Hematopoietic multipotent progenitor cell treated with erythropoietin and hydrocortisone succinate and interleukin-3 and kit ligand, for 8 days (in vitro differentiated cells): ENCODE measurements at places on chromosomes 4 and X.

DNA sequence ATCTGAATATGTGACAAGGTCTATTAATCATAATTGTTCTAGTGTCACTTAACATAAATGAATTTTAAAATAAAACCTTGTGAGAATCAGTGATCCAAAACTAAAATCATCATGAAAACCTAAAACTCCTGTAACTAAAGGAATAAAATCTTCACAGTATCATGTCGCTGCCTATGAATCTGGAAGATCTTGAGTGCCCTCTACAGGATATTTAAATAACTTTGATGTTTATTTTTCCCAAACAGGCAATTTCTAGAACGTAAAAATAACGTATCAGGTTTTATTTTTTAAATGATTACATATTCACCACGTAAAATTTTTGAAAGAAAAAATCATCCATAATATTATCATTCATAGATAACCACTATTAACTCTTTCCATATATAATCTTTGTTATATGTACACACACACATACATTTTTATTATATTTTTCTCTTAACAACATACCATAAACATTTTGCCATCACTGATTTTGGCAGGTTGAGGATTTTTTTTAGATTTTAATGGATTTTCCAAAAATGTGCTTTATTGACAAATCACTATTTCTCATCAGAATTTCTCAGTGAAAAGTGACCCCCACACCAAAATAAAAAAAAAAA is 79.6 kb downstream of the COMMD8 start:
- peak; percentile 40 for DNase-seq

GRCh38 chr4:2284161-2284933 is 22.4 kb upstream of the MXD4 start:
- no peak for DNase-seq

- no peak for DNase-seq
Measured at GRCh38 chrX:68421636-68422035, 11.7 kb downstream of the OPHN1 start.

GRCh38 chrX:20263474-20263873 is 3.2 kb downstream of the RPS6KA3 start:
- DNase-seq, result peak; percentile 28

DNA sequence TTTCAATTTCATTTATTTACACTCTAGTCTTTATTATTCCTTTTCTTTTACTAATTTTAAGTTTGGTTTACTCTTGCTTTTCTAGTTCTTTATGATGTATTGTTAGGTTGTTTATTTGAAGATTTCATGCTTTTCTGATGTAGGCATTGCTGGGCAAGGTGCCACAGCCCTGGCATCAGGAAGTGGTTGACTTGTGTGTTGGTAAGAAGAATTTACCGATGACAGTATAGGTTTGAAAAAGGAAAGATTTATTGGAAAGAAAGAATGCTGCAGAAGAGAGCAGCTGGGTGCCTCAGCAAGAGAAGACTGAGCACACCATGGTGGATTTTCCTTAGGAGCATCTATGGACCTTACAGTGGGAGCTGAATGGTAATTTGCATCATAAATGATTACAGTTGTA is 153.2 kb downstream of the KLF8 start:
- DNase-seq, result no peak

DNA sequence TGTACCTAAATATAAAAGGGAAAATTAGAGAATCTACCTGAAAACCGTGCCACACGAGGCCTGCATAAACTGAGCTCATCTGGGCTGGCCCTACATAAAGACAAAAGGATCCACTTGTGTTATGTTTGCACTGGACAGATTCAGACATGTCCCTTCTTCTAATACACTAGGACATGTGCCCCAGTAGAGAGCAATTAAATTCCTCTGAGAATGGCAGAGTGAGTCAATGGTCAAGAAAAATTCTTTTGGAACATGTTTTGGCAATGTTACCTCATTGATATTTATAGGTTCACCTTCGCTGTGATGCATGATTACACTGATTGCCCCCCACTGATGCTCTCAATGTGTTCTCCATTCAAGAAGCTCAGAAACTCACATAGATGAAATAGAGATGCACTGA is 95.2 kb downstream of the MANBA start:
- DNase-seq, result no peak

DNA sequence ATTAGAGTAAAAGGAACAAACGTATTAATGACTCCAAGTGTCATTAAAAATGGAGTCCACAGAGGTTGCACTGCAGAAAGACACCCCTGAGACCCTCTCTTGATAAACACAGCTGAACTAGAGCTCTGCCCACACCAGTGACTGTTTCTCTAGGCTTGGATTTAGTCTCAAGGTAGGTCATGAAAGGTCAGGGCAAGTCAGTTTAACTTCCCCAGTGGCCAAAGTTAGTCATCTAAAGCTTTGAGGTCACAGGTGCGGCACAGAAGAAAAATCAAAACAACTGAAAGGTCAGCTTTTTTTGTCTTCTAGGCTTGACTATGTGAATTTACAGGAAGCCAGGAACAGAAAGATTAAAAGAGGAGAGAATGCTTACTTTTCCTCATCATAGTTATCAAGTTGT is 749.6 kb downstream of the RAB28 start:
- no peak for DNase-seq

DNA sequence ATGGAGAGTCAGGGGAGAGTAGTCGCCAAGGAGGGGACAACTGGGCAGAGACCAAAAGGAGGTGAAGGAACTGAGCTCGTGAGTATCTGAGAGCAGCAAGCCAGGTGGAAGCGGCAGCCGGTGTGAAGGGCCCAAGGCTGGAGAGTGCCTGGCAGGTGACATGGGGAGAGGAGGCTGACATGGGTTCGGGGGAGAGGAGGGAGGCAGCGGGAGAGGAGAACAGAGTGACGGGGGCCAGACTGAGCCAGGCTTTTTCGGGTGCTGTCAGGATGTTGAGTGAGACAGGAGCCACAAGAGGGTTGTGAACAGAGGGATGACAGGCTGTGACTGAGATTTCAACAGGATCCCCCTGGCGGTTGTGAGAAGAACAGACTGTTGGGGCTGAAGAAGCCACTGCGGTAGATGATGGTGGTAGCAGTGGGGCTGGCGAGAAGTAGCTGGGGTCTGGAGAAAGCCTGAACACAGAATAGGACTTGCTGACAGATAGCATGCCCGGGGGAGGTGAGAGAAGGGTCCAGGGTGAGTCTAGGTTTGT is 5.7 kb downstream of the ELK1 start:
- peak; percentile 28 for DNase-seq

- no peak for DNase-seq
Measured at GRCh38 chr4:24570574-24571236, 13.6 kb downstream of the DHX15 start.

- DNase-seq, result peak; percentile 5
Measured at GRCh38 chr4:176921256-176921655, 128.5 kb upstream of the VEGFC start.

- no peak for DNase-seq
Measured at GRCh38 chrX:140064993-140065392, 99.7 kb upstream of the CXorf66 start.

DNA sequence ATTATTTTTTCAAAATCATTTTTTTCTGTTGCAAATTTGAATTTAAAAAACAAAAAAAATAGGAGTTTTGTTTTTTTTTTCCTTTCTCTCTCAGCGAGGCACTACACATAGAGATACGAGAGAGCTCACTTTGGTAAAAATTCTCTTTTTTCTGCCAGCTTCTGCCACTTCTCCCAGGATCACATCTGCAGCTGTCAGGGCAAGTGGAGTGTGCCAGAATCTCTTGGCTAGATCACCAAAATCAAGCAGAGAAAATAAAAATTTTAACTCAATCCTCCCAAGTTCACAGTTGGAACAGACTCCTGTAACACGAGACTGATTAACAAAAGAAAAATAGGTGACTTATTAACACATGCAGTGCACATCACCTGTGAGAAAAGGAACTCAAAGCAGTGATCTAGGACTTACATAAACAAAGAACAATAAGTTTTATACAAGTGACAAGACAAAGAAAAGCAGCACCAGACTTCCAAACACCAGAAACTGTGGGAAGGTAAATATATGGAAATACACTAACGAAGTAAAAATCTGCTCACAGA is 213.2 kb upstream of the ZFP42 start:
- no peak for DNase-seq

DNA sequence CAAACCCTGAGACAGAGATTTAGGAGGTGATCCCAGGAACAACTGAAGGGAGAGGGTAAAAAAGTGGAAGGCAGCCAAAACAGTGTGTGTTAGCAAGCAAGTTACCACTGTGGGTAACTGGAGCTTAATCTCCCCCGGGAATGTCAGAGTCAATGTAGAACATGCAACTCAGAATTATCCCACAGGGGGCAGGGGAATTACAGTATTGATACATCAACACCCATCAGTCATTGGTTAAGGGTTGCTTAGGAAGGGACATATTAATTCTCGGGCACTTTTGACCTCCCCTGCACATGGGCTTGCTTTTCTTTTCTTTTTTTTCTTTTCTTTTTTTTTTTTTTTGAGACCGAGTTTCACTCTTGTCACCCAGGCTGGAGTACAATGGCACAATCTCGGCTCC is 29.3 kb downstream of the CXorf58 start:
- DNase-seq, result no peak

DNA sequence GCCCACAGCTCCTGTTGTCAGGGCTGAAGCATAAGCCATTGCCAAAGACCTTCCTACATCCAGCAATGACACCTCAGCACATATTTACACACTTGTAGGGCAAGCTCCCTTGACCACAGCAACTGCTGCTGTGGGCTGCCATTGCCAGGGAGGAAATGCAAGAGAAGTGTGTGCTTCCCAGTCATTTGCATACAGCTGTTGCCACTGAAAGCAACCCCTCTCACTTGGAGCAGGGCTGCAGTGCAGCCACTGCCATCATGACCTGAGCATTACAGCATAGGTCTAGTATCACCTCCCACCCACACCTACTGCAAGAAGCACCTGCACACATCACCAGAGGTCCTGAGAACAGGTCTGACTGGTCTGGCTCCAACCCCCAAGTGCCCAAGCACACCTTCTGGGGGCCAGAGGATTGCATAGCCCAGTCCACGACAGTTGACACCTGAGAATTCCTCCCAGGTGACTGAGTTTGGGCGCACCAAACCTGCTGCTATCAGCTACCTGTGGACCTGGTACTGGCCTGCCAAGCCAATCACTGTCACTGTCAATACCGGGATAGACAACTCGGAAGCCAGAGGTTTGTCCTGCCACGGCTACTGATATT is 636.5 kb upstream of the SLIT2 start:
- DNase-seq, result no peak

DNA sequence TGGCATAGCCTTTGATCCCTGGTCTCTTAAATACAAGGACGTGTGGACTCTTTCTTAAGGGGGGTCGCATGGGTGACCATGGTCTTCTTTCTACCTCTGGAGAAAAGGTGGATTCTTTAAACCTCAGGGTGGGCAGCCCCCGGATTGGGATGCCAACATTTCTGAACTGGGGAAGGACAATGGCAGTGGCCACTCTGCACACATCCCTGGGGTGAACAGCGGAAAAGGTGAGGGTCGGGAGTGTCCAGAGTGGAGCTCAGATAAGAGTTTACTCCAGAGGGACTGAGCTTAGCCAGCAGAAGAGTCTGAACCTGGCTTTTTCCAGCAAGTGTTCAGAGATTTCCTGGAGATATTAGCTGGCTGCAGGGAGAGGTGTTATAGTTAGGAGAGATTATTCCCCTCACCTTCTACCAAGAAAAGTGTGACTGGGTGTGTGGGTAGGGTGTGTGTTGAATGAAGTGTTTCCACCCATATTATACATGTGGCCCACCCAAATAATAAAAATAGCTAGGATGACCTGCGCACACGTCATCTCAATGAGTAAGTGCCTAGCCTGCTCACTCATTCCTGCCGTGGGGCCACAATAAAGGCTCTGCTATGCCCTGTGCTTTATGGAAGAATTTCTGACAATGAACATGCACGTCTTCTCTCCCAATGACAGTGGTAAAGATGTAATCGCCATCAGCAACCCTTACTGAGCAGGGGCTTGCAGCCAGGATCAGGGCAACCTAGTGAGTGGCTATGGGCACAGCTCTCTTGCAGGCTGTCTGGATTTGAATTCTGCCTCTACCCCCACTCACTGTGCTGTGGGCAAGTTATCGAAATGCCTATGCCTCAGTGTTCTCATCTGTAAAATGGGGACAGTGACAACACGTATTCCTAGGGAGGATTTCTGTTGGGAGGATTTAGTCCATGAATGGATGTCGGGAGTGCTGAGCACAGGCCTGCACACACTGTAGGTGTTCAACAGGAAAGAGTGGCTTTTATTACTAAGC is 76.6 kb downstream of the SLC2A9 start:
- DNase-seq, result no peak

DNA sequence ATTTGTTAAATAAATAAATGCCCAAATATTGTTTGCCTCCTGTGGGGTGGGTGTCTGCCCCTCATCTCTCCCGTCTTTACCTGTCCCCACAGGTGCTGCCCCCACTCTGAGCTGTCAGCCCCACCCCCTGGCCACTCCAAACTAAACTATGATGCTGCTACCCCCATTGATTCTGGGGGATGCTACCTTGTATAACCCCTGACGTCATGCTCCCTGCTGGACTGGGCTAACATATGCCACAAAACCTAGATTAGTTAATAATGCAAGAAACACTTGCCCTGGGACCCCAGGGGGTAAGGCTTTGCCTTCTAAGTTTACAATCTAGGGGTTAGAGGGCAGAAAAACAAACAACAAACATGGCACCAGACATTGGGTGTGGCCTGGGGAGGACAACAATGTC is 58.6 kb downstream of the MSX1 start:
- DNase-seq, result no peak

GRCh38 chr4:114192854-114193253 is 213.4 kb upstream of the ARSJ start:
- no peak for DNase-seq

DNA sequence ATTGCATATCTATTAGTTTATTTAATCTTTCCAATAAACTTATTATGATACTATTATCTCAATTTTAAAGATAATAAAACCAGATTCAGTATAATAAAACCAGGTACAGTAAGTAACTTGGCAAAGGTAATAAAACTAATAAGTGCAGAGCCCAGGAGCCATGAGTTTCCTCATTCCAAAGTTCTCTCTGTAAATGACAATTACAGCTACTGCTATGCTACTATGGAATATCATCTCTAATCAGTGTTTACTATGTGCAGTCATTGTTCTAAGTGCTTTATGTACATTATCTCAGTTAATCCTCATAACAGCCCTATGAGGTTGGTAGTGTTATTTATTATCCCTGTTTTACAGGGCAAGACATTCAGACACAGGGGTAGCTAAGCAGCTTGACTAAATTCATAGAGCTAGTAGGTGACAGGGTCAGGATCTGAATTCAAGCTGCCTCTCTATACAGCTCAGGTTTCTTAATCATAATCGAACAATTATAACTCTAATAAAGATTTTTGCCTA is 285.0 kb upstream of the PITX2 start:
- no peak for DNase-seq

DNA sequence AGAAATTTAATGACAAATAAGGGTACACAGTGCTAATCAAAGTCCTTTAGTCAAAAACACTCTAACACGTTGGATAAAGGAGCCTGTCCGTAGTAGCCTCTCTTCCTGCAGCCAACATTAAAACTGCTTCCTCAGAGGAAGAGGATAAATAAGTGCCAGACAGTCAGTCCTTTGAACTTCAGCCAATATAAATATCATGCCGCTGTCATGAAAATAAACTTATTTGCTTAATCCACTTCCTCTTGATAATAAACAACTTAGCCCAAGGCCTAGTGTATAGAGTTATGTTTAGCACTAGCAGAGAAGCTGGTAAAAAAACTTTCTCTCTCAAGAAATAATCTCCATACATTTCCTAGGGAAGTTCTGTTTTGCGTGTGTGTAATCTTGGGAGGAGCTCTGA is 196.7 kb downstream of the HS3ST1 start:
- no peak for DNase-seq

GRCh38 chr4:3302173-3302785 is 9.5 kb downstream of the RGS12 start:
- no peak for DNase-seq

- DNase-seq, result no peak
Measured at GRCh38 chr4:155407480-155407879, 30.7 kb upstream of the MAP9 start.
